ENCODE measurements at places on chromosomes 4 and X.

- DNase-seq, result no peak
Observed at GRCh38 chr4:108555701-108556100, 64.7 kb upstream of the RPL34 start.

DNA sequence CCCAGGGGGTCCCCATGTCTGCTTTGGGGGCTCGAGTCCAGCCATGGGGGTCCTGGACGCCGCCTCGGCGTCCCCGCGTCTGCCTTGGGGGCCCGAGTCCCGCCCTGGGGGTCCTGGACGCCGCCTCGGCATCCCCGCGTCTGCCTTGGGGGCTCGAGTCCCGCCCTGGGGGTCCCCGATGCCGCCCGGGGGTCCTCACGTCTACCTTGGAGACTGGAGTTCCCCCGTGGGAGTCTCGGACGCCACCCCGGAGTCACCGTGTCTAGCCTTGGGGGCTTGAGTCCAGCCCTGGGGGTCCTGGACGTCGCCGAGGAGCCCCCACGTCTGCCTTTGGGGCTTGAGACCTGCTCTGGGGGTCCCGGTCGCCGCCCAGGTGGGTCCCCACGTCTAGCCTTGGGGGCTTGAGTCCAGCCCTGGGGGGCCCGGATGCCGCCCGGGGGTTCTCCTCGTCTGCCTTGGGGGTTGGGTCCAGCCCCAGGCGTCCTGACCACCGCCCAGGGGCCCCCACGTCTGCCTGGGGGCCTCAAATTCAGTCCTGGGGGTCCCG lies 1.1 kb upstream of the GTPBP6 start:
- DNase-seq, result no peak

GRCh38 chr4:8115916-8116315 lies 42.7 kb downstream of the ABLIM2 start:
- no peak for DNase-seq

GRCh38 chrX:97797076-97797475 lies 913.4 kb downstream of the RPA4 start:
- no peak for DNase-seq

GRCh38 chr4:24980064-24980690 lies 50.6 kb downstream of the LGI2 start:
- peak; percentile 45 for DNase-seq

DNA sequence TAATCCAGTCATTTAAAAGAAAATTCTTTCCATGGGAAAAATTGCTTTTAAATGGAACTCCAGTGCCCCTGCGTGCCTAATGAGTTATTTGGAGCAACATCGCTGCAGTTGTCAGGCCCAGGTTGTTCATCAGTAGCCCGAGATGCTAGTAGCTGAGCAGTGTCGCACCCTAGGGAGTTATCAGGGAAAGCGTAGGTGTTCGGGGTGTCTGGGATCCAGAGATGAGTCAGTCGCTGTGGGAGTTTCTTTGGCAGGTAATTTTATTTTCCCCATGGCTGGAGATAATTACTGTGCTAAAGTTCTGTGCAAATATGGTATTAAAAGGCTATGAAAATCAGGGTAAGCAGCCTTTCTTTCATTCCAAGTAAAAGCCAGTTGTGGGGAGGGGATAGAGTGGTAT lies 49.4 kb downstream of the ANXA3 start:
- DNase-seq, result no peak

GRCh38 chr4:72977936-72978485 lies 91.5 kb downstream of the COX18 start:
- DNase-seq, result no peak

Measured in skeletal muscle cell (primary cell).